Activated CD4-positive, alpha-beta T cell treated with anti-CD3 and anti-CD28 coated beads for 36 hours (primary cell): ENCODE measurements at places on chromosomes 5 and 9. TPM values are rescaled to one million over a fixed set of nuclear protein-coding genes. Genes with fewer than 3 reads are reported as not detected.

DNA sequence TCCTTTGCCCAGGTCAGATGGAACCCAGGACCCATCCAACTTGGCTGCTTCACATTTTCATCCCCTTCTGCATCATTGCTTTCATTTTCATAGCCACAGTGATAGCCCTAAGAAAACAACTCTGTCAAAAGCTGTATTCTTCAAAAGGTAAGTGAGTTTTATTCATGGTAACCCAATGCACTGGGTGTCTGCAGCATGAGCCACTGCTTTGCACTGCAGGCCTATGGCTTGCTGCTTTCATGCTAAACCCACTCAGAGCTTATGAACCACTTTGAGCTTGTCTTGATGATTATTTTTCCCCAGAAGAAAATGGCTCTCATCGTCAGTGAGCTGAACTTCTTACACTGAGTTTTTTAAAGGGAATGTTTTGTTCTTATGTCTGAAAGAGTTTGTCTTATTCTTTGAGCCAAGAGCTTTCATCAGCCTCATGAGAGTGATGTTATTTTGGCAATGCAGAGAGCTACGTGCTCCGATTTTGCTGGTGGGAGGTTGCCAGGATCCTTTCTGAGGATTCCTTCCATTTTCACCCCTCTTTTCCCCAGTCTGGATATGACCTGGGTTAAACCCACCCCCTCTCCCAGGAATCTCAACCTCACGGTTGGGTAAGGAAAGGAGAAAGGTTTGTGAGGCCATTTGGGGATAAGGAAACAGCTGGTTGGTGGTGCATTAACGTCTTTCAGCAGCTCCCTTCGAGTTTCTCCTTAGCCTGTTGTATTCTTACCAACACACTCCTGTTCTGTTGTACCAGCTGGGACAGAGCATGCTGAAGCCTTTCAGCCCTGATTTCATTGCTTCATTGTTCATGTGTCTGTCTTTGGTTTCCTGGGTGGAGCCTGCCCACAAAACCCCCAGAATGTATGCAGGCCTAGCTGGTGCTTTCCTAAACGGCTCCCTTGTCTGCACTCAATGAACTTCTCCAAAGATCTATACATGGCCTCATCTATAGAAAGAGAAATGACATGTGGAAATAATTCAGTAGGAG lies 47.6 kb downstream of the PDCD1LG2 start:
- no peak overlapping the region for H3K4me3 ChIP-seq
- no peaks in the 10 kb centered on the region for H3K27me3 ChIP-seq
- DNase-seq: peak; percentile 57
- H3K4me1 ChIP-seq: peaks cover 47% of the 10 kb centered on the region
- H3K36me3 ChIP-seq: peaks cover 3% of the 10 kb centered on the region

- H3K4me3 ChIP-seq: no peak overlapping the region
- H3K4me1 ChIP-seq: peaks cover 61% of the 10 kb centered on the region
- H3K36me3 ChIP-seq: no peaks in the 10 kb centered on the region
Observed at GRCh38 chr9:21611891-21612290, 129.8 kb upstream of the IFNE start.

DNA sequence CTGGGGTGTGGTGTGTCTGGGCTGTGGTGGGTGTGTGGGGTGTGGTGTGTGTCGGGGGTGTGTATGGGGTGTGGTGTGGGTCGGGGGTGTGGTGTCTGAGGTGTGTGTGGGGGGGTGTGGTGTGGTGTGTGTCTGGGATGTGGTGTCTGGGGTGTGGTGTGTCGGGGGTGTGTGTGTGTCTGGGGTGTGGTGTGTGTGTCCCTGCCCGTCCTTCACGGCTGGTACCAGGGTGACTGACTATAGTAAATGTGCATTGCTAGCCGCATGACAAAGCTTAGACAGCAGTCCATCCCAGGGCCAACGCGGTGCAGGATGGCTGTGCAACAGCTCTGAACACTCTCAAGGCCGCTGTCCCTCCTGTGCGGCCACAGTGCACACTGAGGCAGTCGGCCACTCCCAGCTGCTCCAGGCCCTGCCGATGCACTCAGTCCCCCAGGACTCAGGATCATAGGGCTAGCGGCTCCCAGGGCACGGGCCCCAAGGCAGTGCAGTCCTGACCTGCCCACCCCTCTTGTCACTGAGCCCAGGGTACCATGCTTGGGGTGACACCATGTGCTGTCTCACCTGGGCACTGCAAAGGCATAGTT lies 54.0 kb downstream of the SECISBP2 start:
- H3K27ac ChIP-seq: no peak overlapping the region
- no peaks in the 10 kb centered on the region for H3K27me3 ChIP-seq
- peak; percentile 47 for DNase-seq
- no peak overlapping the region for H3K4me3 ChIP-seq

Gene DUSP1
- total RNA-seq: 6.7 TPM

Gene CDKN2B
- not detected for total RNA-seq
